ENCODE measurements at places on chromosomes 7 and 10. TPM values are rescaled to one million over a fixed set of nuclear protein-coding genes. Genes with fewer than 3 reads are reported as not detected.

- no peak for DNase-seq
- H3K4me3 ChIP-seq: no peak overlapping the region
- H3K4me1 ChIP-seq: no peaks in the 10 kb centered on the region
- no peak overlapping the region for H3K27ac ChIP-seq
- H3K27me3 ChIP-seq: peaks cover 6% of the 10 kb centered on the region
These were observed 93.9 kb upstream of the RET start for GRCh38 chr10:42982891-42983506.

Gene CAMK2B
- 0.13 TPM for total RNA-seq

GRCh38 chr7:157250605-157251228 is 86.1 kb upstream of the DNAJB6 start:
- no peak overlapping the region for H3K27ac ChIP-seq
- peak; percentile 61 for DNase-seq
- no peak overlapping the region for H3K4me3 ChIP-seq
- H3K27me3 ChIP-seq: no peaks in the 10 kb centered on the region
- peaks cover 51% of the 10 kb centered on the region for H3K36me3 ChIP-seq

DNA sequence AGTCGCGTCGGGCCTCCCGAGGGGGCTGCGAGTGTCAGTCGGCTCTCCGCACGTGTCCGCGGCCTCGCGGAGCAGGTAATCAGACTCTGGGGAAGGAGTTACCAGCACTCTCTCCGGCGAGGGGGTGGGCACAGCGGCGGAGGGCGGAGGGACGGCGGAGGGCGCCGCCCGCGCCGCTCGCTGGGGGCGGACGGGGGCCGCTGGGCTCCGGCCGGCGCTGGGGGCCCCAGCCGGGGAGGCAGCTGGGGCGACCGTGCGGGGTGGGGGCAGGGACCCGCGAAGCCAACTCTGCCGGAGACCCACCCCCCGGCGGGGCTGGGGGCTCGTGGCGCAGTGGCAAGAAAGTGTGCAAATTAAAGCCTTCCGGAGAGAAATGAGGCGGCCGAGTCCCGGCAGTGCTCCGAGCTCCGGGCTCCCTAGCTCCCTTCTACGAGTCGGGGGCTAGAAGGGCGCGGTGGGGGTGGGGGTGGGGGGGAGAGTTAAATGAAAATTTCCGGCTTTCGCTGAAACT is at the start of gene CDK6:
Gene CDK6 (minus strand): TSS at position 85 of the 511 bp plus-strand sequence. CDS start 3,250 bp downstream, outside the sequence.
- H3K36me3 ChIP-seq: no peaks in the 10 kb centered on the region
- peak within 1 kb of the TSS; percentile 99 for H3K4me3 ChIP-seq
- H3K27ac ChIP-seq: peak within 1 kb of the TSS; percentile 94
- DNase-seq: peak; percentile 55

Gene NCAPG2
- total RNA-seq: 46.3 TPM

DNA sequence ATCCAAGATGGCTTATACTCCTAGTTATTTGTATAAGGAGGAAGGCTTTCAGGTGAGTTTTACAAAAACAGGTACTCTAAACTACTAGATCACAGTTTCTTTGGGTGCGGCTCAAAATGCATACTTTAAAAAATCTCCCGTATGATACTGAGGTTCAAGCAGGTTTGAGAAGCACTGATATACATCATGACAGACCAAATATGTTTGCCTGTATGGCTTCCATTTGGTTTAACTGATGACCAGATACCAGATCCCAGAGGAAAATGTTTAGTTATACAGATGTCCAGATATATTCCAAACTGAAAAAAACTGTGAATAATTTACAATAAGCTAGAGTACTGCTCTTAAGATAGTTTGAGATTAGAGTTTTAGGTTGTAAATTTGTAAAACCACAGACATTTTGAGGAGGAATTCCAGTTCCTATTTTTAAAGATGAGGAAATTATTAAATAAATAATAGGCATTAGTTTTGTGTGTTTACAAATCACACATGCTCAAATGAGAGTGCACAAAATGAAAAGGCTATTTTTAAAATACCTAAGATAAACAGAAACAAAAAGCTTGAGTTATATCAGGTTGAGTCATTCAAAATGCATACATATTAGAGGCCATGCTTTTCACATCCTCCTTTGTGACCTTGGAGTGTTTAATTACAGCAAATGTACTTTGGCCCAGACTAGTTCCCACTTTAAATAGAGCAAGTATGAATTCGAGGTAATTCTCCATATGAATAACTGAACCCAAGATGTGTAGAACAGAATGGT is 60.5 kb downstream of the SEMA3C start:
- no peak overlapping the region for H3K4me3 ChIP-seq
- no peak overlapping the region for H3K27ac ChIP-seq
- H3K4me1 ChIP-seq: peaks cover 15% of the 10 kb centered on the region
- DNase-seq: peak; percentile 50

GRCh38 chr10:63268149-63268797 is 135.1 kb downstream of the NRBF2 start:
- H3K27me3 ChIP-seq: no peaks in the 10 kb centered on the region
- H3K27ac ChIP-seq: peak overlapping the region; percentile 99
- H3K36me3 ChIP-seq: no peaks in the 10 kb centered on the region
- DNase-seq: peak; percentile 80
- H3K4me3 ChIP-seq: peak overlapping the region; percentile 100

Gene TPK1
- 1.4 TPM for total RNA-seq

- peaks cover 6% of the 10 kb centered on the region for H3K4me1 ChIP-seq
- no peak overlapping the region for H3K27ac ChIP-seq
- H3K4me3 ChIP-seq: no peak overlapping the region
- no peaks in the 10 kb centered on the region for H3K36me3 ChIP-seq
- H3K27me3 ChIP-seq: peaks cover 54% of the 10 kb centered on the region
These were observed 10.7 kb downstream of the AMZ1 start for GRCh38 chr7:2698581-2699288.

- no peaks in the 10 kb centered on the region for H3K36me3 ChIP-seq
- H3K4me3 ChIP-seq: no peak overlapping the region
- H3K27ac ChIP-seq: no peak overlapping the region
- DNase-seq: no peak
- peaks cover 6% of the 10 kb centered on the region for H3K4me1 ChIP-seq
These were observed 34.1 kb downstream of the KCNMA1 start for GRCh38 chr10:77603534-77603927.

Gene GJD4
- not detected for total RNA-seq

Gene ABCC2
- 181 TPM for total RNA-seq

Gene CTAGE4
- total RNA-seq: not detected

- H3K4me1 ChIP-seq: peaks cover 37% of the 10 kb centered on the region
- no peak overlapping the region for H3K27ac ChIP-seq
- H3K36me3 ChIP-seq: no peaks in the 10 kb centered on the region
- no peak for DNase-seq
- H3K27me3 ChIP-seq: no peaks in the 10 kb centered on the region
These were observed 4.6 kb upstream of the BLVRA start for GRCh38 chr7:43753843-43754242.

Gene CLCN1
- not detected for total RNA-seq

- no peak overlapping the region for H3K27ac ChIP-seq
- H3K4me1 ChIP-seq: no peaks in the 10 kb centered on the region
These were observed 976.0 kb downstream of the DNAJB9 start for GRCh38 chr7:109545686-109546085.

Gene MYL7
- 1.8 TPM for total RNA-seq

- no peak overlapping the region for H3K4me3 ChIP-seq
- H3K27ac ChIP-seq: no peak overlapping the region
- H3K4me1 ChIP-seq: no peaks in the 10 kb centered on the region
These were observed 763.5 kb downstream of the AUTS2 start for GRCh38 chr7:70361821-70362220.

DNA sequence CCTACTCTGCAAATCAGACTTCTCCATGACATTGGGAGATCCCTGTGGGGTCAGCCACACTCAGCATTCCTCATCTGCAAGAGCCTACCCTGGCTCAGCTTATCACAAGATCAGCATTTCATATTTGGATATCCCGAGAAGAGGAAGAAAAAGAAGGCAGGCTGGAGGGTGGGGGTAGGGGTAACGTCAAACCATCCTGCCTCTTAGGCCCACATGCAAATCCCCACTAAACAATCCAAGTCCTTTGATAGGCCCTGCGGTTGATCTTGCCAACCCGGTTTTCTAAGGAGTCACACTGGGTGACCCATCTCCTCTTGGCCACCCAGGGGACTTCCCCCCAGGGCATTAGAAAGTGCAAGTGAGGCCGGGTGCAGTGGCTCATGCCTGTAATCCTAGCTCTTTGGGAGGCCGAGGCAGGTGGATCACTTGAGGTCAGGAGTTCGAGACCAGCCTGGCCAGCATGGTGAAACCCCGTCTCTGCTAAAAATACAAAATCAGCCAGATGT is 128.0 kb upstream of the CALN1 start:
- DNase-seq: no peak
- H3K36me3 ChIP-seq: no peaks in the 10 kb centered on the region
- H3K4me3 ChIP-seq: no peak overlapping the region
- no peaks in the 10 kb centered on the region for H3K27me3 ChIP-seq
- H3K27ac ChIP-seq: no peak overlapping the region

GRCh38 chr10:119596537-119597404 is at the start of gene TIAL1:
TIAL1 (minus strand) TSS chr10:119596964; CDS start chr10:119596465, 499 bp downstream.
- peak within 1 kb of the TSS; percentile 90 for H3K4me3 ChIP-seq
- H3K36me3 ChIP-seq: no peaks in the 10 kb centered on the region
- peaks cover 45% of the 10 kb centered on the region for H3K4me1 ChIP-seq
- peak; percentile 99 for DNase-seq

DNA sequence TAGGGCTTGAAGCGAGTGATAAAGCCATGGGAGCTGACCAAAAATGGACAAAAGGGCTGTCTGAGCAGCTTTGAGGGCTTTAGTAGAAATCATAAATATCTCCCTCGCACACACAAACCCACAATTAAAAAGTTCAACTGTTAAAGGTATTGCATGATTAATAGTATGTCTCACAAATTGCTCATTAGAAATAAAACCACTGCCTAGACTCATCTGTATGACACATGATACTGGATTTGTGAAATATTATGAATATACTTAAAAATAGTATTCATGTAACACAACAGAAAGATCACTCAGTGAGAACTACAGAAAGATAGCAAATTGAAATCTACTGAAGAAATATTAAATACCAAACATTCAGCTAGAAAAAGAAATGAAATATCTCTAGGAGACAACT is 11.9 kb upstream of the PTPN12 start:
- DNase-seq: no peak
- no peak overlapping the region for H3K4me3 ChIP-seq
- no peak overlapping the region for H3K27ac ChIP-seq
- no peaks in the 10 kb centered on the region for H3K4me1 ChIP-seq

- peaks cover 40% of the 10 kb centered on the region for H3K4me1 ChIP-seq
- DNase-seq: no peak
- no peak overlapping the region for H3K4me3 ChIP-seq
- H3K36me3 ChIP-seq: peaks cover 10% of the 10 kb centered on the region
These were observed 18.2 kb downstream of the ARID5B start for GRCh38 chr10:61919646-61920215.

DNA sequence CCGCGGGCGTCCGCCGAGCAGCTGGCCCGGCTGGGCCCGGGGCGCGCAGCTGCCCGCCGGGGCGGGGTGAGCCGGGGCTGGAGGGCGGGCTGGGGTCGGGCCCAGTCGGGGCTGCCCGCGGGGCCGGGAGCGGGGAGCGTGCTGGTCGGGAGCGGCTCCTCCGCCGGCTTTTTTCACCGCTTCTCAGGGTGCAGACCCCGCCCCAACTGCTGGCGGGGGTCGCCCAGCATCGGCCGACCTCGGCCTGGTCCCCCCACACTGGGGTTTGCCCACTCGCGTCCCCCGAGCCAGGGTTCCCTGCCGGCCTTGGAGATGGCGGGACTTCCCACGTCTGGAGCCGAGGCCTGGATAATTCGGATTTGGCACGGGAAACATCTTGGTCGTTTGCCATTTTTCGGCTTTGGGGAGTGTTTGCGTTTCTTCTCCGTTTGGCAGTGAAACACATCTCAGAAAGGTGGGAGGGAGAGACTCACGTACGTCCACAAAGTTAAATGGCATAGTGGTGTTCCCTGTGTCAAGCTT is 432 bp downstream of the TMEM248 start:
- H3K27me3 ChIP-seq: no peaks in the 10 kb centered on the region
- H3K27ac ChIP-seq: peak overlapping the region; percentile 52
- H3K4me1 ChIP-seq: peaks cover 45% of the 10 kb centered on the region
- no peaks in the 10 kb centered on the region for H3K36me3 ChIP-seq
- peak overlapping the region; percentile 74 for H3K4me3 ChIP-seq

- no peaks in the 10 kb centered on the region for H3K4me1 ChIP-seq
- H3K4me3 ChIP-seq: no peak overlapping the region
- H3K27ac ChIP-seq: no peak overlapping the region
- DNase-seq: no peak
- no peaks in the 10 kb centered on the region for H3K36me3 ChIP-seq
- H3K27me3 ChIP-seq: no peaks in the 10 kb centered on the region
These were observed 165.6 kb downstream of the TPK1 start for GRCh38 chr7:144670218-144670617.

GRCh38 chr7:138515001-138515528 is 55.0 kb downstream of the TRIM24 start:
- DNase-seq: no peak
- no peaks in the 10 kb centered on the region for H3K27me3 ChIP-seq
- H3K27ac ChIP-seq: peak overlapping the region; percentile 24
- H3K36me3 ChIP-seq: peaks cover 34% of the 10 kb centered on the region
- no peak overlapping the region for H3K4me3 ChIP-seq

GRCh38 chr10:97031459-97031858 is 154.3 kb downstream of the SLIT1 start:
- H3K36me3 ChIP-seq: no peaks in the 10 kb centered on the region
- H3K27ac ChIP-seq: no peak overlapping the region
- peaks cover 32% of the 10 kb centered on the region for H3K27me3 ChIP-seq
- peaks cover 6% of the 10 kb centered on the region for H3K4me1 ChIP-seq
- DNase-seq: no peak
- no peak overlapping the region for H3K4me3 ChIP-seq

Gene PDGFA
- total RNA-seq: 1.5 TPM

- no peak overlapping the region for H3K27ac ChIP-seq
- H3K4me3 ChIP-seq: no peak overlapping the region
- no peaks in the 10 kb centered on the region for H3K4me1 ChIP-seq
- H3K27me3 ChIP-seq: no peaks in the 10 kb centered on the region
- H3K36me3 ChIP-seq: no peaks in the 10 kb centered on the region
These were observed 114.4 kb upstream of the GLI3 start for GRCh38 chr7:42351316-42351935.
